NCI-H748 treated with DMSO at 0.1 percent for 48 hours (cell line): ENCODE measurements at places on chromosomes 1 and 21.

GRCh38 chr1:21880619-21880970, 56.5 kb downstream of the HSPG2 start:
- DNase-seq: no peak

GRCh38 chr1:56545711-56546110, 33.7 kb downstream of the PLPP3 start:
- no peak for DNase-seq

DNA sequence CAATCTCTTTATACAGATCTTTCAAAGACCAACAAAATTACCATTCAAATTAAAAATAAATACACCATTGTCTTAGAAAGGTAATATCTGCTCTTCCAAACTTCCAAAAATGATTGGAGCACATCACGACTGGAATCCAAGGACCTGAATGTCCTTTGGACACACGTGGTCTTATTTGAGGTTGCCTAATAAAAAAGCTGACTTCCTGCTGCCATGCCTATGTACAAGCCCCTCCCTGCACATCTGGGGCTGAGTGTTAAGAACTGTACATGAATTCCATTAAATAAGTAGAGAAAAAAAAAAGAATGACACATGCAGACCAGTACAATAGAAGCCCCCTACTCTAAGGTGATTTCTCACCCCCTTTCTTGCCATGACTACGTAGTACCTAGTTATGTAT, 73.6 kb downstream of the SUSD4 start:
- DNase-seq: no peak

- no peak for DNase-seq
These were observed 33.7 kb upstream of the PRDM2 start for GRCh38 chr1:13666317-13666716.

DNA sequence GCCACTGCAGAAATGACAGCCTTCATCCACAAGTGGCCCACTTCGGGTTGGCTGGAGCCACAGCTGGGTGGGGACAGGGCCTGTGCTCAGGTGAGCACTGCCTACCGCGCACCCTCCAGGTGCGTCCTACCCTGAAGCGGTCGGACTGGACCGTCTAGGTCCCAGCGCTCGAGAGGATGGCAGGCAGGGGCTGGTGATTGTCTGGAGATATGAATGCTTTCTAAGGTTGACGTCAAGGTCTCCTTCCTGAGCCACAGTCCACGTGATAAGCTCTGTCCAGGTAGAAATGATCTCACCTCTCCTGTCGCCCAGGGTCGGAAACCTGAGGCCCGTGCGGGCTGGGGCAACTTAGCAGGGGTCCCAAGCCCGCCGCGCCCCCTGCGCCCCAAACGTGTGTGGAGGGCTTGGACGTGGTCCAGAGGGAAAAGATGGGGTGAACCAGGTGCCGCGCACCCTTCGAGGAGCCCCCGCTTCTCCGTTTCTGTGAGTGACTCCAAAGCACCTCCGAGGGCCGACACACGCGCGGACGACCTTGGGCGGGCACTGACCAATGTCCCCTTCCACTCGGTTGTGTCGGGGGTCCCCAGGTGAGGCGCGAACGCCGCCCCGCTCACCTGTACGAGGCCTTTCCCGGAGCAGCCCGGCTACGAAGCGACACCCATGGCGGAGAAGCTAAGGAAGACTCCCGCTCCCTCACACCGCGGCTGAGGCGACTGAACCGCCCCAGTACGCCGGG, 853 bp upstream of the DOP1B start:
- no peak for DNase-seq

DNA sequence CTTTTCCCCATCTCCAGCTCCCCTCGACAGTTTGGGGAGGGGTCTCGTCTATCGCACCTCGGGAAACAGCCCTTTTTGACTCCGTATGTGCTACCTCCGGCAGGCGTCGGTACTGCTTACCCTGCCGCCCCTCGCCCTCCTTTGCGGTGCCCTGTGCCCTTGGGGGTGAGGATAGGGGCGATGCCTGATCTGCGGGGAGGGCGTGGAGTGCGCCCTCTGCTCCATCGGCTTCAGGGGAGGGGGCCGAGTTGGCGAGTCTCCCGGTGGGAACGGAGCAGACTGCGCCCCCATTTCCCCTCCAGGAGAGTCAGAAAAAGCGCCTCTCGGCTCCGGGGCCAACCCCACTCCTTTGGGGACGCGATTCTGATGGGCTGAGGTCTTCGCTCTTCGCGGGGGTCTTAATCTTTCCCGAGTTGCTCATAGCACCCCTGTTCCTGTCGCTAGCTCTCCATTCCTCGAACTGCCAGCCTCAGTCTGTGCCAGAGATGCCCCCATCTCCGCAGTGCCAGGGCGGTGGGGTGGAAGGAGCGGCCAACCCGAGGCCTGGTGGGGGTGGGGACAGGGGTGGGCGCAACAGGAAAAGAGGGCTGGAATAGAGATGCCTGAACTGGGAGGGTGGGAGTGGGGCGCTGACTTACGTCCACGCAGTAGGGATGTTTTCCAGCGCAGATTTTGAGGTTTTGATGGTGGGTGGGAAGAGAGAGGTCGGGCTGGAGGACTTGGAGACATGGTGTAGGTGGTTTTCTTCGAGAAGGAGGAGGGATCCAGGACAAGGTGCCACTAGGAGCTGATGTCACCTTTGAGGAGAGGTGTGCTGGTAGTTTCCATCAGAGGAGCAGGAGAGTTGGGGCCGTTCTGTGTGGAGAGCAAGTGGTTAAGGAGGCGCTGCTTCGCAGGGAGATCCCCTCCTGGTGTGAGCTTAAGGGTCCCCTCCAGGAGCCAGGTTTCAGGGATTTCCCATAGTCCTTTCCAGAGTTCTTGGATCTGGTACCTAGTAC, 674 bp downstream of the PPFIA4 start:
- no peak for DNase-seq

- no peak for DNase-seq
These were observed 8.0 kb upstream of the EPHA8 start for GRCh38 chr1:22555371-22555656.

DNA sequence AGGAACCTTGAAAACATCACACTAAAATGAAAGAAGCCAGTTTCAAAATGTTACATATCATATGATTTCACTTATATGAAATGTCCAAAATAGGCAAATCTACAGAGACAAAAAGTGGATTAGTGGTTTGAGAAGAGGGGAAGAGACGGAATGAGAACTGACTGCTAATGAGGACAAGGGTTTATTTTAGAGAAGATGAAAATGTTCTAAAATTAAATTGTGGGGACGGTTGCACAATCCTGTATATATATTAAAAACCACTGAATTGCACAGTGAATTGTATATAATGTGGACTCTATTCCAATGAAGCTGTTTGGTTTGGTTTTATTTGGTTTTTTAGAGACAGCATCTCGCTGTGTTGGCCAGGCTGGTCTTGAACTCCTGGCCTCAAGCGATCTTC, 35.6 kb downstream of the PRPF38A start:
- no peak for DNase-seq

- DNase-seq: no peak
These were observed 28.5 kb downstream of the TRPM2 start for GRCh38 chr21:44381874-44382273.

- DNase-seq: no peak
These were observed 22.9 kb upstream of the CLSTN1 start for GRCh38 chr1:9846611-9847171.

GRCh38 chr1:65846866-65847265, 54.2 kb downstream of the PDE4B start:
- DNase-seq: no peak

GRCh38 chr1:33903210-33903589, 39.3 kb downstream of the HMGB4 start:
- DNase-seq: no peak

GRCh38 chr1:116667575-116668105, at the start of gene IGSF3:
Gene IGSF3, minus strand, starts transcription at chr1:116667733. Its CDS starts 1,407 bp downstream, at chr1:116666326.
- peak; percentile 59 for DNase-seq

GRCh38 chr1:210239349-210240111, 6.9 kb downstream of the SERTAD4 start:
- no peak for DNase-seq

- no peak for DNase-seq
These were observed 754.6 kb downstream of the MRPL39 start for GRCh38 chr21:24852610-24853195.

- peak; percentile 100 for DNase-seq
These were observed 13.5 kb downstream of the CITED4 start for GRCh38 chr1:40848530-40849189.

GRCh38 chr1:221712198-221712684, 29.6 kb downstream of the DUSP10 start:
- DNase-seq: no peak

DNA sequence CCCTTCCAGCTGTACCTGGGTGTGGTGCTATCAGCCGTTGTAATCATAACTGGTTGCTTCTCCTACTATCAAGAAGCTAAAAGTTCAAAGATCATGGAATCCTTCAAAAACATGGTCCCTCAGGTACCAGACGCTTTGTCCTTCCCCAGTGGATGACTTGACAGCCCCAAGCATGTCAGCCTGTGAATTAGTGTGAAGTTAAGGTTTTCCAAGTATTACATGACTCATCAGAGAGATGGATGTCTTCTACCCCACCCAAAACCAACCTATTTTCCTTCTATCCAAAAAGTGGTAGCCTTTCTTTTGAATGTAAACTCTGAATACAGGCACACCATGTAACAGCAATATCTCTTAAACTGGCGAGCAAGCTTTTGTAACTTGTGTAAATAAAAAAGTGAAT, 15.1 kb downstream of the ATP1A1 start:
- DNase-seq: no peak

GRCh38 chr1:246106342-246106763, 400.7 kb downstream of the SMYD3 start:
- no peak for DNase-seq

- DNase-seq: no peak
These were observed 56.7 kb downstream of the DDR2 start for GRCh38 chr1:162688931-162689330.

DNA sequence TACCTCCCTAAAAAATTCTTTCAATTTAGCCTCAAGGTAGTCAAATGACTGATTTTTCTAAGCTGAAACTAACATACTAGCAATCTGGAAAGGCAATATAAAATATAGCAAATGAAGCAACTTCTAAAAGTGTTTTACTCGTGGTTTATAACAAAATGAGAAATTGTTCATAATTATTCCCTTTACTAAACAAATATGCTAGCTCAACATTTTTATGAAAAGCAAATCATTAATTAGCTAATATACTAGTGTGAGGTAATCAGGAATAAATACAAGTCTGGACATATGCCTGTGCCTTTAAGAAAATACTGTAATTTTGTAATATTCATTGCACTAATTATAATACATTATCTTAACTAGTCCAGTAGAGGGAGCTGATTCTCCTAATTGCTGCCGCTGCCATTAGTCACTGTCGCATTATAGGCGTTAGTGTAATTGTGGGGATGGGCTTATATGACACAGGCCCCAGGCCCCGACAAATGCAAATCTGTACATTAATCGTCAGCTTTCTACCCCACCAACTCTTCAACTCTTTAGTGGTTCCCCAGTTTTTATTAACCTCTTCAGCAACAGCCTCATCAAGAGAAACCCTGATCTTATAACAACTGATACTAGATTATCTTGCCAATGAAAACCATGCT, 160.9 kb downstream of the GABPA start:
- DNase-seq: peak; percentile 53

DNA sequence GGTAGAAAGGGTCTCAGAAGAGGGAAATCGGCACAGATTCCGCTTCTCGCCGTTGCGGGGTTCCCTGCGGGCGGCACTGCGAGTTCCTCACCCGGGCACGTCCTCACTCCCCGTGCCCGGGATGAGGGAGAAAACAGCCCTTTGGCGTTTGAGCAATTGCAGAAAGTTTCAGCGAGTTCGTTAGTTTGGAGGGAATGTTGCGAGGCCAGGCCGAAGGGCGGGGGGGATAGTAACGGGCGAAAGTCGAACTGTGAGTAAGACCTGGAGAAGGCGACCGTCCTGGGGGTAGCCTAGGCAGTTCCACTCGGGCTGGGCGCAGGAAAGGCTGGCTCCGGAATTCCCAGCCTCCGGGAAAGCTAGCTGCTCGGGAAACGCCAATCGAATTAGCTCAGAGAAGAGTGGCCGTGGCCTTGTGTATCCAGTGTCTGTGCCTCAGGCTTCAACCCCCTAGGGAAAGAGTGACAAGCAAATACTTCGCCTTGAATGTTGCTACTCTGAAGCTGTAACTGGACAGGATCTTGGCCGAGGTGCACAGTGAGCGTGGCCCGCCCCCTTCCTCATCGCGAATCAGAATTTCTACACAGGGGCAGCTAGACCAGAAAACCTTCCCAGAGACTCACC, 787 bp downstream of the PTGFR start:
- no peak for DNase-seq

- DNase-seq: no peak
These were observed 16.0 kb upstream of the OVAAL start for GRCh38 chr1:180542838-180543145.

DNA sequence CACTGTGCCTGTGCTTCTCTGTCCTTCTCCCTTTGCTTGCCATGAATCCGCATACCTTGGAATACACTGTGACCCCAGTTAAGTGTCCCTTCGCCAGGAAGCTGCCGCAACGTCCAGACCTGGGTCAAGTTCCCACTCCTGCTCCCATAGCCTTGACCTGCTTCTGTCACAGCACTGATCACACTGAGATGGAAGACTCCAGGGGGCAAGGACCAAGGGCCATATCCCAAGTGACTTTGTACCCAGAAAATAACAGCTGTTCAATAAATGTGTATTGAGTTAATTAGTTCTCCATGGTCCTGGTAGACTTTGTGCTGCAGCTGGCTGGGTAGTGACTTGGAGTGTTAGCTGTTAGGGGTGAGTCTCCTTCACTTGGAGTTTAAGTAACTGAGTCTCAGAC, 25.8 kb downstream of the SLC5A9 start:
- no peak for DNase-seq

- DNase-seq: peak; percentile 45
These were observed 529 bp upstream of the PRMT2 start for GRCh38 chr21:46634966-46635323.

GRCh38 chr1:202873026-202873425, 15.9 kb downstream of the RABIF start:
- DNase-seq: no peak

- no peak for DNase-seq
These were observed 614 bp upstream of the CACNA1E start for GRCh38 chr1:181482521-181483284.

- DNase-seq: no peak
These were observed 785.1 kb downstream of the LTN1 start for GRCh38 chr21:28207436-28208173.

DNA sequence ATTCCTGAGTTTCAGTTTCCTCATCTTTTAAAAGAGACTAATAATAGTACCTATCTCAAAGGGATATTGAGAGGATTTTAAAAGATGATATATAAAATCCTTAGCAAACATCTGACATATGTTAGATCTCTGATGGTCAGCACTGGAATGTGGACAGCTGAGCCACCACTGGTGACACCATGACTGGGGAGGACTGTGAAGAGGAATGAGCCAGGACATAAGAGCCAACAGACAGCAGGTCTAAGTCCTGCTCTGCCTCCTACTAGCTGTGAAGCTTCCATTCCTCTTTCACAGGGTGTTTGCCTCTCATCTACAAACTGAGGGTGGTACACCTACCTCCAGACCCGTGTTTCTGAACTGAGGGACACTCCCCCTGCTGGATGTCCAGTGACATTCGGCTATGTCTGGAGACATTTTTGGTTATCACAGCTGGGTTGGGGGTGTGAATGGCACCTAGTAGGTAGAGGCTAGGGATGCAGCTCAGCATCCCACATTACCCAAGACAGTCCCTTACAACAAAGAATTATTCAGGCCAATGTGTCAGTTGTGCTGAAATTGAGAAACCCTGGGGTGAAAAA, 109.1 kb upstream of the OLIG2 start:
- DNase-seq: no peak

GRCh38 chr1:150763018-150763417, 2.6 kb downstream of the CTSS start:
- no peak for DNase-seq
